ENCODE measurements at places on chromosomes 3 and 15. TPM values are rescaled to one million over a fixed set of nuclear protein-coding genes. Genes with fewer than 3 reads are reported as not detected.

C3orf80 gene
- 1.8 TPM for total RNA-seq

NPRL2 gene
- total RNA-seq, result 12.9 TPM

ST3GAL6 gene
- 0.69 TPM for total RNA-seq

ECE2 gene
- not detected for total RNA-seq

ALG1L2 gene
- not detected for total RNA-seq

Measured in A549 treated with DMSO at 1 μM for 4 hours (cell line).